CD4-positive, alpha-beta T cell treated with Interferon gamma for 1 hour (primary cell): ENCODE measurements at places on chromosomes 3 and 15.

DNA sequence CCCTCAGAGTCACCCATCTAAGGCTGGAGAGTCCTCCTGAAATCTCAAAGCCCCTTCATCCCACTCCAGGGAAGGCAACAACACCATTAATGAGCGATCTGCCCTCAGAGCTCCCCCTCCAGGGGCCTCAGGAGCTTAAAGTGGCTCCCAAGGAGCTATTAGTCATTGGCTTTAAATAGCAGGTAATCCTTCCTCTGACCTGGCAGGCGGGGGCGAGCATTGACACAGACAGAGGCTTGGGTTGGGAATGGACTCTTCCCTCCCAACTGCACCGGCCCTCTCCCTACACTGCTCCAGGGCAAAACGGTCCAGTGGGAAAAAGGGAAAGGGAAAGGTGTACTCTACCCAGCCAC, 1.4 kb downstream of the MFGE8 start:
- DNase-seq: no peak

- DNase-seq: no peak
These were observed 747.9 kb upstream of the CCDC54 start for GRCh38 chr3:106629215-106629832.

DNA sequence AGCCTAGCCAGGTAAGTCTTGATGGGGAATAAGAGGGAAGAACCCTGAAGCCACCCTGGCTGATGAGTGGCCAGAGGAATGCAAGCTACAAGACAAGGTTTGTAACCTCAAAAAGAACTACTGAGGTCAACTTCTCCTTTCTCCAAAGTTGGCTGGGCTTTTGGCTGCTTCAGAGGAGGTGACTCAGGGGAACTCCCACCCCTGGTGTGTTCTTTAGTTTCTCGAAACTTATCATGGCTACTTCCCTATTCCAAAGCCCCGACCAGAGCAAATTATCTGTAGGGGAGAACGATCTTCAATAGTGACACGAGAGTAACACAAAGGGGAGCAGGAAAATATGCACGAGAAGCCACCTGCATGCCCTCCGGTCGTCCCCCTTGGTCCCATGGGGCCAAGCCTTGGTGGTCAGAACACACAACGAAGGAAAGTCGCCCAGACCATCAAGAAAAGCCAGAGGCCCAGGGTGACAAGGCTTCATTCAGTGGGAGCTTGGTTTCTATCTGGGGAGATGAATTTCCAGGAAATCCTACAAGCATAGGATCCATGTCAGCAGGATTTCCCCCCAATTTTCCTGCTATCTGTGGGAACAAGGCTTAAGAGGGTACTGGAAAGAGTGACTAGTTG, 6.5 kb upstream of the BCL2A1 start:
- DNase-seq: peak; percentile 66

- DNase-seq: no peak
These were observed 24.9 kb downstream of the CXCR6 start for GRCh38 chr3:45968149-45968548.

- DNase-seq: no peak
These were observed 57.6 kb downstream of the DNAH1 start for GRCh38 chr3:52373676-52374075.

DNA sequence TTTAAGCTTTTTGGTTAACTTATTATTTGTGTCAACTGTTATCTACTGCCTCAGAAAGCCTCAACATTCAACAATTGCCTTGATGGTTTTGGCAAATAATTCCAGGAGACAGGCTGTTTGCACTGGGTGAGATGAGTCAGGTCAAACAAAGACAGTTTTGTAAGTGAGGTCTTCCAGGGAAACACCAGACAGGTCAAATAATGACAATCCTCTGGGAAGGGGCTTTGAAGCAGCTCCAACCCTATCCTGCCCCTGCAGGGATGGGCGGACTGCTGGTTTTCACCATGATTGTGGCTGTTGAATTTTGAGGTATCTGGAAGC, 79.4 kb upstream of the PRR23E start:
- no peak for DNase-seq

- no peak for DNase-seq
These were observed 1.6 kb upstream of the DNAH12 start for GRCh38 chr3:57545636-57546268.

GRCh38 chr3:13018043-13018451, 55.2 kb downstream of the IQSEC1 start:
- DNase-seq: no peak

GRCh38 chr3:25913179-25913578, 123.3 kb downstream of the OXSM start:
- no peak for DNase-seq

DNA sequence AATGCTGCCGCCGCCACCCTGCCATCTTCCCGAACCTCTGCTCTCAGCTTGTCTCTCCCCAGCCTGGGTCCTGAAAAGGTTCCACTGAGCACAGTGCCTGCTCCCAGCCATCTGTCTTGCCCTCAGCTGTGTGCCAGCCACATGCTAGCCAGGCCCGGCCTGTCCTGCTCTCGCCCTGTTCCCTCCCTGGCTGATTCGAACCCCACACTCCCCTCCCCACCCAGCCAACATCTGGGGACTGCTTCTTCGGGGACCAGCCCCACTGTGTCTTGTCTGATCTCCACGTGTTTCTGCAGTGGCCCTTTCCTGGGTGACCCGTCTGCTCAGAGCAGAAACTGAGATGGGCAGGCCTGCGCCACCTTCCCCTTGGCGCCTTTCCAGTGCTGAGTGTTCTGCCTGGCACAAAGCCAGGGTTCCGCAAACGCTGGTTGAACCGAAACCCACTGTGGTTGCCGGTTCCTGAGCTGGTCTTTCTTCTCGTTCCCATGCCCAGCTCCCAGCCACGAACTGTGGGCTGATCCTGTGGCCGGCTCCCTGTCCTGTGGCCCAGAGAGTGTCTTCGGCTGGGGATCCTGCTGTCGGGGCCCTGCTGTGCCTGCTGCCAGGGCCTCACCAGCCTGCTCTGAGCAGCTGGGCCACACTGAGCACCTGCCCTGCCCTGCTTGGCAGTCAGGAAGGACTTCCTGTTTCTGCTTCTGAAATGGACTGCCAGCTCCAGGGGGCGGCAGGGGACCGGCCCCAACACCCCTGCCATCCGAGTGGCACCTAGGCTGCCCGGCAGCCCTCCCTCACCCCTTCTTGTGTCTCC, 62.7 kb upstream of the KLF13 start:
- DNase-seq: peak; percentile 80

GRCh38 chr3:51977446-51978142, 2.7 kb downstream of the ABHD14A start:
- DNase-seq: peak; percentile 20

GRCh38 chr15:64749167-64749566, 26.2 kb downstream of the RBPMS2 start:
- DNase-seq: no peak

- DNase-seq: peak; percentile 82
These were observed 13.4 kb upstream of the SATB1 start for GRCh38 chr3:18438586-18438985.

- DNase-seq: no peak
These were observed 60.8 kb upstream of the MEF2A start for GRCh38 chr15:99504823-99505551.

DNA sequence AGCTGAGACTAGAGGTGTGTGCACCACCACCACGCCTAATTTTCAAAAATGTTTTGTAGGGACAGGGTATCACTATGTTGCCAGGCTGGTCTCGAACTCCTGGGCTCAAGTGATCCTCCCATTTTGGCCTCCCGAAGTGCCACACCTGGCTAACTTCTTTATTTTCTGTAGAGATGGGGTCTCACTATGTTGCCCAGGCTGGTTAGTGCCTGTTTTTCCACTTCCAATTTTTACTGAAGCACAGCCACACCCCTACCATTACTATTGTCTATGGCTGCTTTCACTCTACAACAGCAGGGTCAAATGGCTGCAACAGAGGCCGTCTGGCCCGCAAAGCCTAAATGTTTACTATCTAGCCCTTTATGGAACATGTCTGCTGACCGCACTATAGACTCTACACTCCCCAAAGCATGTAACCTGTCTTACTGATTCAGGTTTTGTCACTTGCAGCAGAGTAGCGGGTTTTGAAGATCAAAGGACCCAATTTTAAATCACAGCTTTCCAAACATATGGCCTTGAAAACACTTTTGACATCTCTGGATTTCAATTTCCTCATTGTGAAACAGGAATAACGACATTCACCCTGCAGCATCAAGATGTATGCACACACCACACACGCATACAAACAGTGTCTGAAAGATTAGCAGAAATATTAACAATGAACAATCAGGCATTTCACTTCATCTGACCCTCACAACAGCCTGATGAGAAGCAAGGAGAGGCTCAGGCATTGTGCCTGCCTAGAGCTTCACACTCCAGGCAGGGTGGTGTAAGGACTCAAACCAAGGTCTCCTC, 46.1 kb downstream of the SCAP start:
- no peak for DNase-seq

- DNase-seq: no peak
These were observed 38.2 kb upstream of the PLCL2 start for GRCh38 chr3:16846373-16847080.

GRCh38 chr15:70426096-70426821, 328.5 kb upstream of the TLE3 start:
- no peak for DNase-seq

- DNase-seq: no peak
These were observed 289.3 kb upstream of the GOLIM4 start for GRCh38 chr3:168384990-168385389.

- DNase-seq: peak; percentile 44
These were observed 600 bp downstream of the FBXO45 start for GRCh38 chr3:196569003-196569516.

GRCh38 chr3:195760345-195761122, 39.8 kb downstream of the MUC20 start:
- DNase-seq: no peak

DNA sequence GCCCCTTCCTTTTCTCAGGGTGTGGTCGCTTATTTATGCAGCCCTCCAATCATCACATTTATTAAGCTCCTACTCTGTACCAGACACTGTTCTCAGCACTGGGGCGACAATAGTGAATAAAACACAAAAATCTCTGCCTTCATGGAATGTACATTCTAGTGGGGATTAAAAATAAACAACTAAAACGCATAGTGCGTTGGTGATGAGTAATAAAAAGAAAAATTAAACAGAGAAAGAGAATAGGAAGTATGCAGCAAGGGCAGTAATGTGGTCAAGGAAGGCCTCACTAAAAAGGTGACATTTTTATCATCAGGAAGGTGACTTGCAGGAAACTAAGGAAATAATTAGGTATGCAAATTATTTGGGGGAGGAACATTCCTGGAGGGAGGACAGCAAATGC, 5.1 kb downstream of the SLC51B start:
- no peak for DNase-seq

DNA sequence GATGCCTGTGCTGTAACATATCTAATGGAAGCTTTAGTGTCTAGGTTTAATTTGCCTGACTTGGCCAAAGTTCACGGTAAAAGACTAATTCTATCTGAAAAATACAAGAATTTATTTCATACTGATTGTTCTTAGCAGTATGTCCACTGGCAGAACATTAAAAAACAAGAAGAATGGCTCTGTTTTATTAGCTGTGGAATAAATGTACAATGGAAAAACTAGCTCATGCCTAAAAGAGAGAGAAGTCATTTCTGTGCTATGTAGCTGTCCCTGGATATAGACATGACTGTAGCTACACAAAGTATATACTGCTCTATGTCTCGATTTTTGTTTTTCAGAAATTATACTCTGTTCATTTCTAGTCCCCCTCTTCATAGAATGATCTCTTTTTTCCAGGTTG, 13.9 kb upstream of the VGLL3 start:
- no peak for DNase-seq
